ENCODE measurements at places on chromosomes 6 and 20.

DNA sequence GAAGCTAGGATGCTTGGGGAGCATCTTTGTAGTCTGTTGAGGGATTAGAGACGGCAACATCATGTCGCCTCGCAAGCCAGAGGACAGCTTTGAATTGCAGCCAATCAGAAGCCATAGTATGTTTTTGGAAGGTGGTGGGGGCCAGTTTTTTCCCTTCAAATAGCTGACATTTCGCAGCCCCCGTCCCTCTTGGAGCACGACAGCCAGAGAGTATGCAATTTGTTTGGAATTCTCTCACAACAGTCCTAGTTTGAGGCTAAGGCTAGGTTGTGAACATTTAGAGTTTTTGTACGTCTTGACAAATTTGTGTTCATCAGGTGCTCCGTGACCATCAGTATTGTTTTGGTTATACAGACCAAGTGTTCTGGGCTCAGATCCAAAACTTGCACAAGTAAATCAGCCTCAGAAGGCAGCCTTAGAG lies 83.3 kb downstream of the PLCB1 start:
- DNase-seq: no peak

DNA sequence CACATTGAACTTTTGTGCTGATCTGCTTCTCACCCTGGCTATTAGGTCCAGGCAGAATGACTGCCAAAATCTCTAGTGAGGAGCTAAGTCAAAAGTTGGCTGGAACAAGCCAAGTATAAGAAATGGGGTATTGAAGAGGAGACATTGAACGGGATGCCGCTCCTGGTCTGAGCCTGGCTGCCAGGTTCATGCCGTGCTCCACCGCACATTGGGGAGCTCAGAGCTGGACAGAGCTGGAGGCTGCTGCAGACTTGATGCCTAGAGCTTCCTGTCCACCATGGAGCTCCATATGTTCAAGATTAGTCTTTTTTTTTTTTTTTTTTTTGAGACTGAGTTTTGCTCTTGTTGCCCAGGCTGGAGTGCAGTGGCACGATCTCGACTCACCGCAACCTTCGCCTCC lies 4.1 kb upstream of the IFT52 start:
- no peak for DNase-seq

GRCh38 chr6:134719911-134720310 lies 230.0 kb downstream of the ALDH8A1 start:
- no peak for DNase-seq

DNA sequence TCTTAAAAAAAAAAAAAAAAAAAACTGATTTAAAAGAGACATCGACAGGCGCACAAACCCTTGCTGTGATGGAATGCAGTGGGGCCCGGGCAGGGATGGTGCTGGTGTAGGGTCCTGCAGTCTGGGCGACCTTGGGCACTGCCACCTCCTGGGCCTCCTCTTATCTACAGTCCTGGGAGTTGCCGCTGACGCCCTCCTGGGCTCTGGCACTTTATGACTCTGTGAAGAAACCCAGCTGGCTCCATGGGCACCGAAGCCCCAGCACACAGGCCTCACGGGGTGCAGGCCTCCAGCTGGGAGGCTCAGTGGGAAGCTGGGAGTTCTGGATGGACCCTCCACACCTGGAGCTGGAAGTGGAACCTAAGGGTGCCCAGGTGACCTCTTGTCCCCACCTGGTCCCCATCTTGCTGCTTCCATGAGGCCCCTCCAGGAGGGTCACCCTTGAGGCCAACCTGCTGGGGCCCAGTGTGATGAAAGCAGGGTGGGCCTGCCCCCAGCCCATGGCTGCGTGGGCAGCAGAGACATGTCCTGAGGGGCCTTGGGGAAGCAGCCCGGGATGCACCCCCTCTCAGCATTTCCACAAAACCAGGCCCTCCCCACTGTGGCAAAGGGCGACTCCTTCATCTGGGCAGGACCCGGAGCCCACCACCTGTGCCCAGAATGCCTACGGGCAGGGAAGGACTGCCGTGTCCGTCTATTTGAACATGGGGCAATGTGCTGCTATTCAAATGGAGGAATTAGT lies 104.9 kb downstream of the ASXL1 start:
- peak; percentile 94 for DNase-seq

- no peak for DNase-seq
Observed at GRCh38 chr6:53335224-53335994, 13.3 kb downstream of the ELOVL5 start.

- DNase-seq: no peak
Observed at GRCh38 chr20:44052166-44052565, 134.8 kb downstream of the JPH2 start.

DNA sequence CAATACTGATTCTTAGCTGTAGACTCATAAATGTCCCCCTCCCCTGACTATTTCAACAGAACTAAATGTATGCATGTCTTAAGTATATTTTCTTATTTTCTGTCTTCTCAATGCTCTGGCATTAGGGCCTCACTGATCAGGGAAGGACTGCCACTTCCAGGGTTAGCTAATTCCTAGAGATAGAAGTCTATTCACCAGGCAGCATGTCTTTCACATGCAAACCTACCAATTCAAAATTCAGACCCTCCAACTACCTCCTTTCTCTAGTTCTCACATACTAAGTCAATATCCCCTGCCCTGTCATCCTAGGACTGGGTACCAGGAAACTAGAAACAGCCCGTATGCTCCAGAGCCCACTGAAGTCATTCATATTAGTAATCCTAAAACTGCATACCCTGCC lies 132.3 kb downstream of the RALGAPA2 start:
- DNase-seq: no peak

GRCh38 chr20:37303637-37304036 lies 14.2 kb downstream of the MANBAL start:
- DNase-seq: peak; percentile 69

- no peak for DNase-seq
Observed at GRCh38 chr6:63649269-63649668, 13.7 kb downstream of the PHF3 start.

DNA sequence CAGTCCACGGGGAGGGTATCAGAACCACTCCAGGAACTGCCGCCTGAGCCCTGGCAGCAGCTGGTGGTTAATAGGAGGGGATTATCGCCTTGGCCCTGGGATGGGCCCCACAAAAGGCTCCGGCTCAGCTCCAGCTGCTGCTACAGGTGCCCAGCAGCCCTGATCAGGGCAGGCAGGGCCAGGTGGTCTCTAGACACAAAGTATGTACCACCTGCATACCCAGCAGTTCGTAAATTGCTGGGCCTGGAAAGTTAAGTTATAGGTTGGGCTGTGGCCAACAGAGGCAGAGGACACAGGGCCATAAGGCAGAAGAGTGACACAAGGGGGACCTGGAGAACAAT lies 35.1 kb downstream of the RRBP1 start:
- peak; percentile 43 for DNase-seq

DNA sequence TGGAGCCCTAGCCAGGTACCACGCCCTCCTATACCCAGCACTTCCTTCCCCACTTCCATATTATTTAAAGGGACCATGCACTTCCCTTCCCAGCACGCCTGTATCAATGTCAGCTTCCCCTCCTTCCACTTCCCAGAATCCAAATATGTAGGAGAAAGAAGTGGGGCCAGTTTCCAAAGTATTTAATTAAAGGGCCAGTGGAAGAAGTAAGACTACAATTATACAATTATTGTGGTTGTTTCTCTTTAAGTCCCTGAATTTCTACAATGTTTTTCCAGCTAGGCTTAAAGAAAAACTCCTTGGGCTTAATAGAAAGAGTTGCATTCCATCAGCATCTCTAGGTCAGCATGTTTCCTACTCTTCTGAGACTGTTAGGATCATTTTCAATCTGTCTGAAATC lies 515.8 kb downstream of the PREX1 start:
- no peak for DNase-seq

DNA sequence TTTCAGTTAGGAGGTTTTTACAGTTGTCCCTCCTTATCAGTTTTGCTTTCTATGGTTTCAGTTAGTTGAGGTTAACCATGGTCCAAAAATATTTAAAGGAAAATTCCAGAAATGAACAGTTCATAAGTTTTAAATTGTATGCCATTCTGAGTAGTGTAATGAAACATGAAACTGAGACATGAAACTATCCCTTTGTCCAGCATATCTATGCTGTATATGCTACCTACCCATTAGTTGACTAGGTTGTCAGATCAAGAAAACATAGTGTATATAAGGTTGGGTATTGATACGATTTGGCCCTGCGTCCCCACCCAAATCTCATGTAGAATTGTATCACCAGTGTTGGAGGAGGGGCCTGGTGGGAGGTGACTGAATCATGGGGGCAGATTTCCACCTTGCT lies 39.1 kb downstream of the VGLL2 start:
- DNase-seq: no peak

- no peak for DNase-seq
Observed at GRCh38 chr6:6801005-6801335, 212.4 kb downstream of the LY86 start.

GRCh38 chr6:7230327-7230691 lies 82.7 kb downstream of the SSR1 start:
- no peak for DNase-seq

DNA sequence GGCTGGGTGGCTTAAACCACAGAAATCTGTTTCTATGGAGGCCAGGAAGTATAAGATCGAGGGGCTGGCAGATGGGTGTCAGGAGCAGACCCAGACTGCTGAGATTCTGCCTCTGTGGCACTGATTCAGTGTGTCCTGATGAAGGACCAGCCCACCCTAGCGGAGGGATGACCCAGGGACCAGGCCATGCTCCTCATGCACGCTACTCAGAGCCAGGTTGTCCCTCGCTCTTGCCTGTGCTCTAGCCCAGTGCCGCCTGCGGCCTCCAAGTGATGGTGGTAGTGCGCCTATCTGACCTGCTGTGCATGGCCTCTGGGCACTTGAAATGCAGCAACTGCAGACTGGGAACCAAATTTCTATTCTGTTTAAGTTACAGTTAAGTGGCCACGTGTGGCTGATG lies 13.1 kb upstream of the APMAP start:
- no peak for DNase-seq

GRCh38 chr20:57586943-57587277 lies 26.0 kb downstream of the PCK1 start:
- DNase-seq: no peak

GRCh38 chr6:7617801-7618764 lies 28.1 kb downstream of the SNRNP48 start:
- peak; percentile 9 for DNase-seq

GRCh38 chr20:59937150-59937549 lies 3.0 kb downstream of the PPP1R3D start:
- no peak for DNase-seq

- no peak for DNase-seq
Observed at GRCh38 chr6:15405129-15406068, 159.5 kb downstream of the JARID2 start.

- peak; percentile 29 for DNase-seq
Observed at GRCh38 chr20:63977739-63978276, 1.6 kb downstream of the SAMD10 start.

DNA sequence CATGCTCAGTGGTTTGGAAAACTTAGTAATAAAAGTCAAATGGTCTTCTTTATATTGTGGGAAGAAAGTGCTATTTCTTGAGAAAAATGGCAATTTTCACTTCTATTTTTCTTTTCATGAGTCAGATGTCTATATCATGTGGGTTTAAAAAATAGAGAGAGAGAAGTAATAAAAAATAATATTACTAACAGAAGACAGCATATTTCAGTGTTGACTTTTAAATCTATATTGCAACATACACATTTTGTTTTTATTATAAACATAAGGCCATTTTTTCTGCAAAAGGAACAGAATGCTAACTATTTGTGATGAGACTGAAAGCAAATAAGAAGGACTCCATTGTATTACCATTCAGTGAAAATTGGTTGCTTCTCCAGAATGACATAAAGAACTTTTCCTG lies 135.1 kb upstream of the CNR1 start:
- DNase-seq: no peak

Measured in small intestine (tissue), 16 donors.